Fibroblast of lung (primary cell): ENCODE measurements at places on chromosomes 5 and 9. TPM values are rescaled to one million over a fixed set of nuclear protein-coding genes. Genes with fewer than 3 reads are reported as not detected.

DNA sequence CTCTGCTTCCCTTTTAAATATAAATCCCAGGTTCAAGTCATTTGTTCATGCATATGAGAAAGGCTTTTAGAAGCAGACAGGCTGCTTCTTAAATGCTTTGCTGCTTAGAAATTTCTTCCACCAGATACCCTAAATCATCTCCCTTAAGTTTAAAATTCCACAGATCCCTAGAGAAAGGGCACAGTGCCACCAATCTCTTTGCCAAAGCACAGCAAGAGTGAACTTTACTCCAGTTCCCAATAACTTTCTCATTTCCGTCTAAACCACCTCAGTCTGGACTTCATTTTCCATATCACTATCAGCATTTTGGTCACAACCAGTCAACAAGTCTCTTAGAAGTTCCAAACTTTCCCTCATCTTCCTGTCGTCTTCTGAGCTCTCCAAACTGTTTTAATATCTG lies 679.8 kb upstream of the FTMT start:
- H3K4me1 ChIP-seq: no peaks in the 10 kb centered on the region
- H3K27ac ChIP-seq: no peak overlapping the region
- no peak overlapping the region for H3K4me3 ChIP-seq
- no peaks in the 10 kb centered on the region for H3K27me3 ChIP-seq

- peak overlapping the region; percentile 54 for H3K27ac ChIP-seq
- peak; percentile 81 for DNase-seq
- no peaks in the 10 kb centered on the region for H3K27me3 ChIP-seq
- H3K4me1 ChIP-seq: peaks cover 4% of the 10 kb centered on the region
These were observed 403.0 kb downstream of the GADD45G start for GRCh38 chr9:90007516-90008440.

DNA sequence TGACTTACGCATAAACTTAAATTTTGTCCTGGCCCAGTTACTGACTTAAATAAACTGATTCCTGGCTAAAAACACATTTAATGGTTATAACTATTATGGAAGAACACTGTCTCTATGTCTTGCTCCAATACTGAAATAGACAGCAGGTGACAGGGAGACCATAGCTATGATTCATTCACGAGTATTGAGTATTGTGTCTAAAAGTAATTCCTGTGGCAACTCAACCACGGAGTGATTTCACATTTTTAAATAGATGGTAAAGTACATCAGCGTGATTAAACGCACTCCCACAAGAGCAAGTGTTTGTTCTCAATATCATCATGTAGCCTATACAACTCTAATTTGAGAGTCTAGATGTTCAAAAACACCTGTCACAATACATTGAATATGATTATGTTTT lies 35.9 kb upstream of the PCSK1 start:
- no peaks in the 10 kb centered on the region for H3K4me1 ChIP-seq
- no peak overlapping the region for H3K4me3 ChIP-seq
- DNase-seq: no peak
- H3K27ac ChIP-seq: no peak overlapping the region

GRCh38 chr9:114413861-114414301 lies 26.1 kb upstream of the AKNA start:
- H3K27me3 ChIP-seq: peaks cover 5% of the 10 kb centered on the region
- no peaks in the 10 kb centered on the region for H3K4me1 ChIP-seq
- peak; percentile 74 for DNase-seq
- no peaks in the 10 kb centered on the region for H3K36me3 ChIP-seq
- no peak overlapping the region for H3K4me3 ChIP-seq

GRCh38 chr5:14410068-14410393 lies 171.6 kb upstream of the OTULINL start:
- peaks cover 38% of the 10 kb centered on the region for H3K36me3 ChIP-seq
- H3K27ac ChIP-seq: peak overlapping the region; percentile 13
- no peaks in the 10 kb centered on the region for H3K4me1 ChIP-seq
- no peaks in the 10 kb centered on the region for H3K27me3 ChIP-seq
- no peak overlapping the region for H3K4me3 ChIP-seq
- DNase-seq: no peak

GRCh38 chr9:119802621-119803020 lies 433.4 kb upstream of the BRINP1 start:
- H3K36me3 ChIP-seq: no peaks in the 10 kb centered on the region
- no peaks in the 10 kb centered on the region for H3K4me1 ChIP-seq
- H3K4me3 ChIP-seq: no peak overlapping the region
- DNase-seq: no peak
- no peak overlapping the region for H3K27ac ChIP-seq

DNA sequence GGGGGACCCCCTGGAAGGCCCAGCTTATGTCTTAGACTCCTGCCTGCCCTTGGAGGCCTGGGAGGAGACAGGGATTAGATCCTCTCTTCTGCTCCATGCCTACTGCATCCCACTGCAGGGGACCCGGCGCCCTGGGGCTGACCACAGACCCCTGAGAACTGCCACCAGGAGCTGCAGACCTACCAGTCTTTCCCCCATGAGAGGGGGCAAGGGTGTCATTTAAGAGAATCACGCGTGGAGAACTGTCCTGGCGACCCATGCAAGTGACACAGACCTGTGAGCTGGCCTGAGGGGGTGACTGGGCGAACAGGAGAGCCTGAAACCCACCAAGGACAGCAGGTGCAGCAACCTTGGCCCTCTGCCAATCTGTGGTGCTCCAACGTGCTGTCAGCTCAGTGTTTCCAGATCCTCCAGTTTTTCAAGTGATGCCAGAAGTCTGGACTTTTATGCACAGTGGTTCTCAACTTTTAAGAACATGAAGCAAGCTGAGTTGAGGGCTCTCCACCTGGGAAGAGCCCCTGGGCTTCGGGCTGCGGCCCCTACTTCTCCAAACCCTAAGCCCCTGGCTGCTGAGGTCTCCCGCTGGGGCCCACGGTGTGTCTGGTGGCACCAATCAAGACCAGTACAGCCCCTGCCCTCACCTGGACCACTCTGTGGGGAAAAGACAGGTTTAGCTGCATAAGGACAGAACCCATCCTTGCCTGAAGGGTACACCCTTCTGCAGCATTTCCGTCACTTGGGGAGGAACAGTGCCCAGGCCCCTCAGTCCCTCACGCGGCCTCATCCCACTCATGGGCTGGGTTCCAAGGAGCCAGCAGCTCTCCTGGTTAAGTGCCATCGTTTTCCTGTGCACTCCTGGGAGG lies 18.2 kb downstream of the GFPT2 start:
- DNase-seq: no peak
- no peak overlapping the region for H3K4me3 ChIP-seq
- no peaks in the 10 kb centered on the region for H3K27me3 ChIP-seq
- H3K4me1 ChIP-seq: peaks cover 10% of the 10 kb centered on the region

GRCh38 chr5:136295914-136296313 lies 69.4 kb downstream of the TRPC7 start:
- no peak overlapping the region for H3K27ac ChIP-seq
- DNase-seq: peak; percentile 65
- H3K4me3 ChIP-seq: no peak overlapping the region
- H3K27me3 ChIP-seq: no peaks in the 10 kb centered on the region

DNA sequence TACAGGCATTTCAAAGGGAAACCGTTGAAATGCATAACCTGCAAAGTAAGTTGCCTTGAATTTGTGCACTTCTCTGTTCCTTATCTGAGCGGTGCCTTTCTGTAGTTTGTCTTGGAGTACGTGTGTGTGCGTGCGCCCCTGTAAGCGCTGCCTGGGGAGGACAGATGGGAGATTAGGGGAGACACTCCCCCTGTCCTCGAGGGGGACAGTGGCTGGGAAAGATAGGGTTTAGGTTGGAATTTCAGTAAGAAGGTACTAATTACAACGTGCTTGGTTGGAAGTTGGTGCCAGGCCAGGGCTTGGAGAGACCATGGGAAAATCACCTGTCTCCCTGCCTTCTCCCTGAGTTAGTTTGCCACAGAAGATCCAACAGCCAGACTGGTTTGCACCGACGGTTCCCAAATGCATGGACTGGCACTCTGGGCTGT lies 73.2 kb downstream of the PIK3R1 start:
- DNase-seq: no peak
- peaks cover 12% of the 10 kb centered on the region for H3K4me1 ChIP-seq
- H3K27me3 ChIP-seq: no peaks in the 10 kb centered on the region
- H3K27ac ChIP-seq: peak overlapping the region; percentile 69

DNA sequence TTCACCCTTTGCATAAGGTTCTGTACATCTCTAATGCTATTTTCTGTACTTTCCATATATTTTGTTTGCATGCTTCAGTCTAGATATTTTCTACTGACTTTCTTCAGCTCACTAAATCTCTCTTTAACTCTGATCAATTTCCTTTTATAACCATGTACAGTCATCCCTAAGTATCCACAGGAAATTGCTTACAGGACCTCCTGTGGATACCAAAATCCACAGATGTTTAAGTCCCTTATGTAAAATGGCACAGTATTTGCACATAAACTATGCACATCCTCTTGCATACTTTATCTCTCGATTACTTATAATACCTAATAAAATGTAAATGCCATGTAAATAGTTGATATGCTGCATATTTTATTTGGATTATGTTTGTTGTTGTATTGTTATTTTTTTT lies 442.1 kb downstream of the TLE4 start:
- no peaks in the 10 kb centered on the region for H3K36me3 ChIP-seq
- H3K4me3 ChIP-seq: no peak overlapping the region
- H3K4me1 ChIP-seq: no peaks in the 10 kb centered on the region
- H3K27me3 ChIP-seq: no peaks in the 10 kb centered on the region

GRCh38 chr9:31140316-31140715 lies 1244.1 kb upstream of the ACO1 start:
- no peaks in the 10 kb centered on the region for H3K4me1 ChIP-seq
- no peaks in the 10 kb centered on the region for H3K27me3 ChIP-seq
- no peak overlapping the region for H3K27ac ChIP-seq
- DNase-seq: peak; percentile 27
- H3K36me3 ChIP-seq: no peaks in the 10 kb centered on the region
- no peak overlapping the region for H3K4me3 ChIP-seq

DNA sequence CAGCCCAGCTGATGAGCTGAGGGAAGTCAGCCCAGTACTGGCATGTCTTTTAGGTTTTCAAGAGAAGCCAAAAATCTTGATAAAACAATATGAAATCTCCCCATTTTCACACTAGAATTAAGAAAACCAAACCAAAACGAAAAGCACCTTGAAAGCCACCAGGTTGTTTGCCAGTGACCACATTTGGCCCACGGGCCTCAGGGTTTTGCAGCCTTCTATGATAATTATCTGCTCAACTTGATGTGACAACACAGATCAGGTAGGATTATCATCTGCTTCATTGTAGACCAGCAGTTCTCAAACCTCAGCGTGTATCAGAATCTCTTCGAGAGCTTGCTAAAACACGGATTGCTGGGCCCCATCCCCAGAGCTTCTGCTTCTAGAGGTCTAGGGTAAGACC lies 101.4 kb downstream of the GALNT10 start:
- no peak overlapping the region for H3K4me3 ChIP-seq
- H3K36me3 ChIP-seq: no peaks in the 10 kb centered on the region
- no peak for DNase-seq
- no peak overlapping the region for H3K27ac ChIP-seq

DNA sequence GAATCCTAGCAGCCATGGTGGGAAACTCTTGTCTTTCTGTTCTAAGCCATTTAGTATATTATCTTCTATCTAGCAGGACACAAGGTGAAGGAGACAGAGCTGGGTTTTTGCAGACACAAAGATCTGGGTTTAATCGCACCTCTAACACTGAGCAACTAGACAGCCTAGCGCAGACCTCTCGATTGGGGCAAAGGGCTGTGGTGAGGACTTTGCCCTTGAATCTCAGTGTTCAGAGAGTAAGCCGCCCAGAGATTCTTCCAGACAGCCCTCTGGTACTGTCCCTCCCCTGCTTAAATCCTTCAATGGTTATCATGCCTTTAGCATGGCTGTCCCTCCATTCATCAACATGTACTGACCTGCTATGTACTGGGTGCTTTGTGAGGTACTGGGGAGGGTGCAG lies 128.1 kb downstream of the CRB2 start:
- H3K4me3 ChIP-seq: no peak overlapping the region
- H3K27ac ChIP-seq: no peak overlapping the region
- no peaks in the 10 kb centered on the region for H3K36me3 ChIP-seq

GRCh38 chr9:88808761-88809354 lies 182.4 kb upstream of the S1PR3 start:
- H3K4me3 ChIP-seq: no peak overlapping the region
- no peak overlapping the region for H3K27ac ChIP-seq
- no peak for DNase-seq

GRCh38 chr9:68749579-68750159 lies 44.6 kb downstream of the PIP5K1B start:
- H3K27ac ChIP-seq: no peak overlapping the region
- no peaks in the 10 kb centered on the region for H3K36me3 ChIP-seq
- H3K4me1 ChIP-seq: no peaks in the 10 kb centered on the region
- DNase-seq: no peak
- H3K27me3 ChIP-seq: no peaks in the 10 kb centered on the region
- H3K4me3 ChIP-seq: no peak overlapping the region

- H3K27me3 ChIP-seq: no peaks in the 10 kb centered on the region
- no peak overlapping the region for H3K27ac ChIP-seq
- no peak overlapping the region for H3K4me3 ChIP-seq
- no peaks in the 10 kb centered on the region for H3K36me3 ChIP-seq
- no peak for DNase-seq
These were observed 25.4 kb upstream of the SNX18 start for GRCh38 chr5:54492178-54492577.

DNA sequence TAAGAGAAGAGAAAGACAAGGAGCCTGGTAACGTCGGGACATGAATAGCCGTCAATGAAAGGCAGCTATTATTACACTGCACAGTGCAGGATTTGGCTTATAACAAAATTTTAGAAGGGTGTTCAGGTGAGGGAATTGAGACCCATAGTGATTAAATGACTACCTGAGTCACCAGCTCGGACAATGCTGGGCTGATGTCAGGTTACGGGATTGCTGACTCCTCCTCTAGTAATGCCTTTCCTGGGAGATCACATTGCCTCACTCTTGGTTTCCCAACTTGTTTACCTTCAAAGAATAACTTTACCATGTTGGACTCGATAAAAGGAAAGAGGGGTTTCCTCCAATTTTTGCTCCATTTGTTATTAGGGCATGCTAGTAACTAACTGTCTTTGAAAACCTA lies 132.6 kb downstream of the GHR start:
- H3K27me3 ChIP-seq: no peaks in the 10 kb centered on the region
- no peak overlapping the region for H3K27ac ChIP-seq

- H3K27me3 ChIP-seq: no peaks in the 10 kb centered on the region
- H3K36me3 ChIP-seq: peaks cover 6% of the 10 kb centered on the region
- DNase-seq: no peak
- no peaks in the 10 kb centered on the region for H3K4me1 ChIP-seq
- H3K4me3 ChIP-seq: no peak overlapping the region
These were observed 201.3 kb downstream of the FANCC start for GRCh38 chr9:95116002-95116807.

- H3K27me3 ChIP-seq: peaks cover 13% of the 10 kb centered on the region
- no peaks in the 10 kb centered on the region for H3K4me1 ChIP-seq
- H3K36me3 ChIP-seq: no peaks in the 10 kb centered on the region
- no peak overlapping the region for H3K27ac ChIP-seq
These were observed 8.2 kb downstream of the CSF1R start for GRCh38 chr5:150077996-150078801.

Gene ALDH7A1
- total RNA-seq: 39.5 and 44.8 TPM in 2 replicates

Gene DDX4
- total RNA-seq: not detected in 2 replicates

Gene ZNF462
- total RNA-seq: 19.5 and 27.4 TPM in 2 replicates

Gene LCN2
- not detected in 2 replicates for total RNA-seq

Gene KCTD16
- 1.0 and 1.2 TPM in 2 replicates for total RNA-seq

Gene HTR4
- total RNA-seq: not detected in 2 replicates

Gene FAM153A
- total RNA-seq: not detected in 2 replicates

Gene TMEM232
- 5.6 and 7.4 TPM in 2 replicates for total RNA-seq

Gene TXNDC15
- total RNA-seq: 65.9 and 71.7 TPM in 2 replicates
